ENCODE measurements at places on chromosomes 7 and 10.

- no peak for DNase-seq
Measured at GRCh38 chr10:114239994-114240345, 916 bp downstream of the VWA2 start.

DNA sequence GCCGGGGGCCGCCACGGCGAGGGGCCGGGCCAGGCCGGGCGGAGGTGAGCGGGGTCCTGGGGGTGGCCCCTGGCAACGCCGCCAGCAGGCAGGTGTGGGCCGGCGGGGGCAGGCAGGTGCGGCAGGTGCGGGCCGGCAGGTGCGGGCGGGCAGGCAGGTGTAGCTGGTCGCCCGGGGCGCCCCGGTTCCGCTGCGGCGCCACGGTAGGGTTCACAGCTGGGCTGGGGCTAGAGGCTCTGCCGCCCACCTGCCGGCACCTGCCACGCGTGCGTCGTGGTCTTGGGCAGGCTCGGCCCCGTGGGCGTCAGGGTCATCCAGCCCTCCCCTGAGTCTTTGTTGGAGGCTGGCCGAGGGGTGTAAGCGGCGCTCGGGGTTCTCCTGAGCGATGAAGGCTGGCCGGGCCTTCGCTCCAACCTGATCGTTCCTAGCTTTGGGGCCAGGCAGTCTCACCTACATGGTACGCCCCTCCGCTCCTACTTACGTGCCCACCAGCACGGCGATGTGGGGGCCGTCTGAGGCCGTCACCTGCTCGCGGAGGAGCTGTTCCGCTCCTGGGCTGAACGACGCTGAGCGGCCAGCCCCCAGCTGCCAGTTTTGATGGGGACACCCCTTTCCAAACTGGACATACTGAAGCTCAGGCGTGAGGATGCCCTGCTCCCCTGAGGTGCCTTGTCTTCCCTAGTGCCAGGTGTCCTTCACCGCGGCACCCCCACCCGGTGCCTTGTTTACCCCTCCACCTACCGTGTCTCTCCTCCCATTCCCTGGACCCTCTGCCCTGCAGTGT, 493 bp downstream of the ZMIZ2 start:
- no peak for DNase-seq

DNA sequence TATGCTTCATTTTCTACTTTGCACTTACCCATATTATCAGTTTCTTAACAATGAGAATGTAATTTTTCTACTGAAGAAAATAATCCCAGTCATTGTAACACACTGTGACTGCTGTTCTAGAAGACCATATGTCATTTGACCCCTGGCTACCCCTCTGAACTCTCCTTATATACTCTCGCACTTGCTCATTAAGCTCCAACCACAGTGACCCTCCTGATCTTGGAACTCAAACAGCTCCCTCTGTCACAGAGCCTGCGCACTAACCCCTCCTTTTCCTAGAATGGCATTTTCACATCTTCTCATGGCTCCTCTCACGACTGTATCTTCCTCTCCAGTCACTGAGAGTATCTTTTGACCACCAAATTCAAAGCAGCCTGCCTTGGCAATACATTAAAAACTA, 169.7 kb downstream of the CACNA2D1 start:
- DNase-seq: no peak

DNA sequence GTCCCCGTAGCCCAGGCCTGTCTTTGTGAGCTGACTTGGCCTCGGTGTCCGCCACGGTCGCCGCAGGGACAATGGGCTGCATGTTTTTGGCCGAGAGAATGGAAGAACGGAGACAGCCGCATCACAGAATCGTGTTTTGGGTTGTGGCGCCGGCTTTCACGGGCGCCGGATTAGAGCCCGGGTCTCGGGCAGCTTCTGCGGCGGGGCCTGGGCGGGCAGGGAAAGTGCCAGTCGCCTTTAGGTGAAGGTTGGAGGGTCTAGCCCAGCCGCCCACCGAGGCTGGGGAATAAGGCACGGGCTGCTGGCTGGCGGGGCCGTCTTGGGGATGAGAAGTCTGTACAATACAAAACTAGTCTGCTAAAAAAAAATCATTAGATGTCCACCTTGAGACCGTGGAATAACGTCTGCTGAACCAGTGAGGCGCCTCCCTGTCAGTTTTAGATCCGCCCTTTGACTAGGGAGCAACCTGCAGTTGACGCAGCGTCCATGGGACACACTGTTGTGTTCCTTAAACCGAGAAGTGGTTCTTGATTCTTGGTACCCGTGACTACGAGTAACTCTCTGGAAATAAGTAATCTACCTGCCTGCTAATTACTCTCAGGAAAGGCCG, 577 bp downstream of the DNAJB9 start:
- peak; percentile 13 for DNase-seq

GRCh38 chr10:92290076-92290836, 622 bp downstream of the CPEB3 start:
- no peak for DNase-seq

DNA sequence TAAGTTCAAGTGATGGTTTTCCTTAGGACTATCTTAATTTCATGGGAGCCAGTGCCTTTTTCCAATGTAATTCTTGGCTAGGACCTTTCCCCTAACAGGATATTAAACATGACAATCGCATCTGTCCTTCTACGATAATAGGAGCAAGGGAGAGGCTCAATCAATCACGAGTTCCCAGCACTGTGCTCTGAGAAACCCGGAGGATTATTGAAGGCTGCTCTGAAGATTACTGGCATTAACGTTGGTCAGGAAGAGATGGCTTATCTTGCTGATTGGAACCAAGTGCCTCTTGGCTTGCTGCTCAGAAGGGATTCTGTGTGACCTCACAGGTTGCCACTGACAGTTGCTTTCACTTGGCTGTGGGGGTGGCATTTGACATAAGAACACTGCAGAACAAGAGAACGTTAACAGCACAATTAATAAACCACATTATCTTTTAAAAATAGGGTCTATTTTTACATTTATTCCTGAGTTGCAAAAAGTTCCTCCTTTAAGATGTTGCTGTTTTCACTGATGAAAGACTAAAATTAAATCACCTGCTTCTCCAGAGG, 252.1 kb upstream of the TAC1 start:
- no peak for DNase-seq

- DNase-seq: no peak
Measured at GRCh38 chr10:69327463-69328379, 49.4 kb downstream of the HK1 start.

GRCh38 chr10:308101-308500, 172.8 kb downstream of the ZMYND11 start:
- no peak for DNase-seq

DNA sequence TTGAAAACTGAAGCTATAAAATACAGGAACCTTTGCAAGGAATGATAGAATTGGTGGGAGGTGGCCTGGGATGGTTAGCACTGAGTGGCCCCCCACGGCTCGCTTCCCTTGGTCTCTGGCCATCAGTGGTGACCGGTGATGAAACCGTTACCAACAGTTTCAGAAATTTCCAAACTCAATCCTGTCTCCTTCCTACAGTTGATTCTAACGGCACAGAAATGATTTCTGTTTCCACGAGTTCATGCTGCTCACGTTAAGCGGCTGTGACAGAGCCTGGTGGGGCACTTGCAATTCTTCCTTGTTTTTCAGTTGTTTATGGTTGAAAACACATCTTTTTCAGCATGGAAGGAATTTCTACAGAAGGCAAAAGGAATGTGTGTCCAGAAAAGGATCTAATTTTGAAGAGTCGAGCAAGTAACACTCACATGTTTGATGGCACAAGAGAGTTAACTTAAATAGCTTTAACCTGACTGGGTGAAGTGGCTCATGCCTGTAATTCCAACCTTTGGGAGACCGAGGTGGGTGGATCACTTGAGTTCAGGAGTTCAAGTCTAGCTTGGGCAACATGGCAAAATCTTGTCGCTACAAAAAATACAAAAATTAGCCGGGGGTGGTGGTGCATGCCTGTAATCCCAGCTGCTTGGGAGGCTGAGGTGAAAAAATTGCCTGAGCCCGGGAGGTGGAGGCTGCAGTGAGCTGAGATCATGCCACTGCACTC, 100.1 kb downstream of the DNAJB6 start:
- no peak for DNase-seq

DNA sequence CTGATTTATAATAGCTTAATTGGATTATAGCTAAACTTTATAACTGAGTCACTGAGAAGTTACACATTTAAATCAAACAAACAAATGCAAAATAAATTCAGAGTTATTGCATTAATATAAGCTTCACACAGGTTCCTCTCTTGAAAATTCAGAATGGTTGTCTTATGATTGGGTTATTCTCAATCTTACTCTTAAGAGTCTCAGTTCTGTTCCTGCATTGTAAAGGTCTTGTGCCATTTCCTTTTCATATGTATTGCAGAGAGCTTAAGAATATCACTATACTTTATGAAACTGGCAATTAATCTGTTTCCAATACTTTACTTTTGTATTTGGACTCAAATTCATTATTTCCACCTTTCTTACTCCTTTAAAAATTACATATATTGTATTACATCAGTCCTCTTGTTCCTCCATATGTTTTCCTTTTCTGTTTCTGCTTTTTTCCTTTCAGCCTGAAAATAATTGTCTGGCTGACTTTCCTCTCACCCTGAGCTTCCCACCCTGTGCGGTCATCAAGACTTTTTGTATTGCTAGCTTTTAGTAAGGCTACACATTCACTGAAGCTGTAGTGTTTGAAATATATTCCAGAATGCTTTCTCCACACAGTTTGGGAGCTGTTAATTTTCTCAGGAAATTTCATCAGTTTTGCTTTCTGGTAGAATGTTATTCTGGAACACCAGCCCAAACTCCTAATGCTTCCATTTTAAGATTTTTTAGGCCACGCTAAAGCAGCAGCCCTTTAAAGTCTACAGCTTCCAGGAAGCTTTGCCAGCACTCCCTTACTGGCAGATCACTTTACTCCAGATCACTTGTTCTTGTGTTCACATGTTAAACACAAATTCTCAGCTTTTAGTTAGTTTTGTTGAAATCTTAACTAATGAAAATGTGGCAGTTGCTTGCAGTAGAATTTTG, 139.4 kb downstream of the KCND2 start:
- no peak for DNase-seq

DNA sequence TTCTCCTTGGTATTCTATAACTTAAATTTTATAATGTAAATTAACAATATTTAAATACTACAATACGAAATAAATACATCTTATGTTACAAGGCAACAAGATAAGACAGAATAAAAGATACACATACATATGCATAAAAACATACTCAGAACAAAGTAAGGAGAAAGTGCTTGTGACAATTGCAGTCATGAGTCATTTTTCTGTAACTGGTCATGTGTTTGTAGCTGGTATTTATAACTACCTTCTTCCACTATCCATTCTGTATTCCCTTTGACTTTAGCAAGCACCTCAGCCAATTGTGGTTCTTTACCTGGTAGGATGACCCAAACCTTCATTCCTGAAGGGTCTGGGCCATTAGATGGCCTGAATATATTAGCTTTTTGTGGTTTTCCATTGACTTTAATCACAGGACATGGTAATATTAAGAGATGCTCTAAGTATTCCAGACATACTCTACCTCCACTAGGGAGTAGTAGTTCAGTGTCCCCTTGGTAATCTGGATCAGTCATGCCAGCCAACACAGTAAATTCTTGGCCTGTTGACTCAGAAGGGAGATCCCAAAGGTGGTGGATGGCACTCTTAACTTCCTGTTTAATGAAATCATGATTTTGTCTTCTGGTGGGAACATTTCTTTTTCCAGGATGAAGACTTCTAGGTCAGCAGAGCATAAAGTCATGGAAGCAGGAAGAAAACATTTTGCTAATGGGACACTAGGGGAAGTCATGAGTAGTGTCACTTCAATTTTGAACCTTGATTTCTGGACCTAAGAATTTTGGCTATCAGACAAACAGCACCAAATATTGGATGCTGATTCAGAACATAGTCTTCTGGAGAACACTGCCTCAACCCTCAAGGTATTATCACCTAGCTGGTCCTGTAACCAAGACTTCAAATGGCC, 733.7 kb upstream of the IGFBP3 start:
- no peak for DNase-seq

All from stimulated activated CD8-positive, alpha-beta memory T cell treated with anti-CD3 and anti-CD28 coated beads, Interleukin-15, amount 100 ng/mL, for 1 hour (primary cell).